ENCODE measurements at places on chromosomes 12 and 14.

- DNase-seq = no peak
Measured at GRCh38 chr12:114399664-114400211, 6.2 kb downstream of the TBX5 start.

GRCh38 chr14:77459072-77459723 is 1.3 kb downstream of the AHSA1 start:
- DNase-seq = peak; percentile 82

- DNase-seq = no peak
Measured at GRCh38 chr12:72230589-72230988, 41.6 kb upstream of the TRHDE start.

DNA sequence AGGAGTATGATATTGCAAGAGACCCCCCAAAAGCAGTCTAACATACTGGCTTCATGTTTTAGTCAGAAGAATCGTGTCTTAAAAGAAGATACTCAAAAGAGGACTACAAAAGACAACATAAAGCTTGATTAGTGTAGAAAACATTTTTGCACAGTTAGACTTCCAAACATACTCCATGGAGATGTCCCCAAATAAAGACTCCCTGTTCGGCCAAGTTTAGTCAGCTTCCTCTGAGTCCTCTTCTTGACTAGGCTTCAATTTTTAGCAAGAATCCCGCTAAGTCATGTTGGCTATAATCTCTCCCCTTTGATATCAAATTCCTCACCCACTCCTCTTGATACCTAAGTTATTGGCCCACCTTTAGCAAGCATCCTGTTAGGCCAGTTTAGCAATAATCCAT is 298.0 kb downstream of the RMST start:
- no peak for DNase-seq

DNA sequence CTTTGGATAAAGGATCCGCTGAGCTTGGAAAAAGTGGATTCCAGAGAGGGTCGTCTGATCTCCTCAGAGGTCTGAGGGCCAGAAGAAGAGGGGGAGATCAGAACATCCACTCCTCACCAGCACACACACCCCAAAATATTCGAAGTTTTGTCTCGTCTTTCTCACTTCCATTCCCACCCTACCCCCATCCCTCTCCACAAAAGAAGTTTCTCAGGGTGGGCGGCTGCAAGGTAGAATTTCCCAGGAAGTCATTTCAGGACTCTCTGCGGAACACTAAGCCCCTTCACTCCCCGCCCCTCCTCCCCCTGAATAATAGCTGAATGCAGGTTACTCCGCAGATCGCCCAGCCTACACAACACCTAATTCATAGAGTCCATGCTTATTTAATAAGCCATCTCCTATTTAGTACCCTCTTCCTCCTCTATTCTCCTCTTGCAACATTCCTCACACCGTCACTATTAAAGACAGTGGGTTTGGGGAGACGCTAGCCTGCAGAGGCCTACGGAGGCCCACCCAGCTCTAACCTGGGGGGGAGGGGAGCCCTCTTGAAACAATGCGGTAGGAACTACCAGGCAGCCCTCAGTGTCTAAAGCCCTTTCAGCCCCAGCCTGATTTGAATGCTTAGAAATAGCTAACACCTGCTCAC is 649 bp upstream of the SALL2 start:
- DNase-seq = no peak

GRCh38 chr14:100710826-100711462 is 15.7 kb upstream of the DLK1 start:
- no peak for DNase-seq

DNA sequence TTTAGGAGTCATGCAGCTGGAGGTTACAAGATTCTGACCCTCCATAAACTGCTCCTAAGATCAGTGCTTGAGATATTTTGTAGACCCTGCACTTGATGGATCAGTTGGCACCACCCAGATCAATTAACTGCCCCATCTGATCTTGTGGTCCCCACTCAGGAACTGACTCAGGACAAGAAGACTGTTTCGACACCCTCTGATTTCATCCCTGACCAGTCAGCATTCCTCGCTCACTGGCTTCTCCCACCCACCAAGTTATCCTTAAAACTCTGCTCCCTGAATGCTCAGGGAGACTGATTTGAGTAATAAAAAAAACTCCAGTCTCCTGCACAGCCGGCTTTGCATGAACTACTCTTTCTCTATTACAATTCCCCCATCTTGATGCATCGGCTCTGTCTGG is 360.2 kb downstream of the GALC start:
- no peak for DNase-seq

GRCh38 chr12:114726092-114726710 is 42.2 kb upstream of the TBX3 start:
- DNase-seq = no peak

GRCh38 chr14:68843471-68844209 is 50.8 kb upstream of the ZFP36L1 start:
- peak; percentile 92 for DNase-seq

GRCh38 chr12:30180602-30181001 is 396.9 kb upstream of the TMTC1 start:
- DNase-seq = no peak

- no peak for DNase-seq
Measured at GRCh38 chr12:15059123-15059522, 86.3 kb downstream of the PDE6H start.

- DNase-seq = no peak
Measured at GRCh38 chr12:119683816-119684215, 15.9 kb downstream of the PRKAB1 start.

GRCh38 chr14:76953311-76953945 is 75.1 kb downstream of the IRF2BPL start:
- DNase-seq = peak; percentile 80

DNA sequence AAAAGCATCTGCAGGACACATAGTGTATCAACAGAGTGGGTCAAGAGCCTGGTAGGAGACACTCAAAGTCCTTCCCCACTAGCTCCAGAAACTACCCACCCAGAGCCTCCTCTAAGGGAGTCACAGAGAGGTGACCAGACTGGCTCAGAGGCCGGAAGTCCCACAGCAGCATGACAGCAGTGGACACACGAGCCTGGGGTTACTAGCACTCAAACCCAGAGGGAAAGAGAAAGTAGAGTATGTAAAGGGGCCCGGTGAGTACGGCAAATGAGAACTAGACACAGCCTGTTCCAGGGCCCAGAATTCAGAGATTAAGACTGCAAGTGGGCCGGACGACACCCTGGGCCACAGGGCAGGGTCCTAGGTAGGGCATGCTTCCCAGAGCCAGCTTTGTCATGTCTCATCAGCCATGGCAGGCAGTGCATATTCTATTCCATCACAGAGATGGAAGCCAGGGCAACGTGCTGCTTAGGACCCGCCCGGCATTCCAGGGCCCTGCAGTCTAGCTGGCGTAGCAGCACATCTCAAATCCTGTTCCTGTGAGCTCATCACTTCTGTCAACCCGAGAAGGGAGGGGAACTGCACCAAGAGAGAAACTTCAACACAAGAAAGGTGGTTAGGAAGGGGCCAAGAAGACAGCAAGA is 4.2 kb downstream of the IFFO1 start:
- no peak for DNase-seq

DNA sequence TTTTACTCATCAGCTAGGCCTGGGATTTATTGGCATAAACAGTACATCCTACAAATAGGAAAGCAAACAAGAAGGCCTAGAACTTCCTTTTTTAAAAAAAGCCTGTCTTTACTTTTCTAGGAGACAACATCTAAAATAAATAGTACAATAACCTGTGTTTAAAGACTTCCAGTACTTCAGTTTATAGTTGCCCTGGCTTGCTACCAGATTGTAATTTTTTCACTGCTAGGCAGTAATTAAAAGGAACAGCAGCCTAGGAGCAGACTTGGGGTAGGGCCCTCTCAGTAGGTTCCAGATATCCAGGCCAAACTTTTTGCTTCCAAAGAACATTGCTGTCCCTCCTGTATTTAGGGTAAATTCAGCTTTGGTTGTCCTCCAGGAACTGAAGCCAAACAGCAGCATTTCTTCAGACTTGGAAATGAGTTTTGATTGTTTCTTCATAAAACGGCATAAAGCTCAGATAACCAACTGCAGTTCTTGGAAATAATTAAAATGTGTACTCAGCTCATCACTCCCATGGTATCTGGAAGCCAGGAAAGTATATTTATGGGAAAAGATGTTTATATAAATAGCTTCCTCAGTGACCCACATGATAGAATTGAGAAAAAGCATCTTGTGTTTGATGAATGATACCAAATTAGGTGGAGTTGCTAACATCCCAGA is 61.7 kb downstream of the PPP1R36 start:
- DNase-seq = no peak

DNA sequence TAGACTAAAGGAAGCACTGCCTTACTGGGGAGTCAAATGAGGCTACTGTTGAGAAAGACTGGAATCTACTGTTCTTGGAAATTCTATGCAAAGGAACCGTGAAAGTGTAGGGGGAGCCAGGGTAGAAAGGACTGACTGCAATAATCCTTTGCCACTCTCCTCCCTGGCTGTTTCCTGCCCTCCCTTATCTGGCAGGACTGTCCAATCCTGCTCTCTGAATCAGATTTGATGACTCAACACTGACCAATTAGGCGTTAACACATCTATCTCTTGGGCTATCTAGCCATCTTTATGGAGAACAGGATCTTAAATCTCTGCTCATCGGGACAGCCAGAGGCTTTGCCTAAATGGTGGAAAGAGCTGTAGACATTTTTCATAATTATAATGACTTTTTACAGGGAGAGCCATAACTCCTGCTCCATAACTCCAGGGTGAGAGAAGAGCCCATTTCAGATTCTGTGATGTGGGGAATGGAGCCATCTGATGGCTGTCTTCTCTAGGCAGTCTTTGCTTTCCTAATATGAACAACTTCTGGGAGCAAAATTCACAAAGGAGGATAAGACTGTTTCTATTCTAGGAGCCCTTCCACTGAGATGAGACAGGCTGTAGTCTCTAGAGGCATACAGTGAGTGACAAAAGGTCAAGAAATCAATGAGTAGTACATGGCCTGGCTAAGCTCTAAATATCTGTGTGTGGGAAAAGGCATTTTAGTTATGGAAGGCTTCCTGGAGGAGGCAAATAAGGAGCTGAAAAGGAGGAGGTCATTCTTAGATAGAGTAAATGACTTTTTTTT is 68.9 kb upstream of the CISTR start:
- no peak for DNase-seq

GRCh38 chr12:88371416-88372183 is 208.7 kb downstream of the KITLG start:
- no peak for DNase-seq

- peak; percentile 99 for DNase-seq
Measured at GRCh38 chr12:6851921-6852650, at the start of gene USP5. Gene USP5, plus strand, starts transcription at chr12:6852150. Its CDS starts 30 bp downstream, at chr12:6852180.

DNA sequence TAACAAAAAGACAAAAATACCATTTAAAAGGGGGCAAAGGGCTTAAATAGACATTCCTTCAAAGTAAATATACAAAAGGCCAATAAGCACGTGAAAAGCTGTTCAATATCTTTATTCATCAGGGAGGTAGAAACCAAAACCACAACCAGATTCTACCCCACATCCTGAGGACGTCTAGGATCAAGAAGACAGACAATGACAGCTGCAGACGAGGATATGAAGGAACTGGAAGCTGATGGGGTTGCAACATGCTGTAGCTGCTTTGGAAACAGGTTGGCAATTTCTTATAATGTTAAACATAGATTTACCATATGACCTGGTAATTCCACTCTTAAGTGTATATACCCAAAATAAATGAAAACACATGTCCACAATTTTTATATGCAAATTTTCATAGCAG is 85.1 kb upstream of the C14orf180 start:
- DNase-seq = no peak

DNA sequence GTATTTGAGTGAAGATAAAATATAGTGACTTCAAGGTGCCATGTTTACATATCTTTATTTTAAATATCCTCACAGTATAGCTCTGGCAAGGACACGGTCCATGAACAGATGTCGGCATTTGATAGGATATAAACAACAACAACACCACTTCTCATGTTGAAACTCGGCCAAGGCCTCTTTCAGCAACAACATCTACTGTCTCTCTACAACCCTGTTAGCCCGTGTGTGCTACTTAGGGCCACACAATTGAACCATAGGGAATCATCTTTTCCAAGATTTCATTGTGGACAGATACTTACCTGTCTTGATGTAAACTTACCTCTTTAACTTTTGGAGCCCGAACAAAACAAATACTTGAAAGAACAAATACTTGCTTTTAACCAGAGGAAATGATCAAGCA is 168.7 kb upstream of the SSTR1 start:
- no peak for DNase-seq

GRCh38 chr14:96363751-96364336 is 518 bp downstream of the GSKIP start:
- peak; percentile 80 for DNase-seq

DNA sequence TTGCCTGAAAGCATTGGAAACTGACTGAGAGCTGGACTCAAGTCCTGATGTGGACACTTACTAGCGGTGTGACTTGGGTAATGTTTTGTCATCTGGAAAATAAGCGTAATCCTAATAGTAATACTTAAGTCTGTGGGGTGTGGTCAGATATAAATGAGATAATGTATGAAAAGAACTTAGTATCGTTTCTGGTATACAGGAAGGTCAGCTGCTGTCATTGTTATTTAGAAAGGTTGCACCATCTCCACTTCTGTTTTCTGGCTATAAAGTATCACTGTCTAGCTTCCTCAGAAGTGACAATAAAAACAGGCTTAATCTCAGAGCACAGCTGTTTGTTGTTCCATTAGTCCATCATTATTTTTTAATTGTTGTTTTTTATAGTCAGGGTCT is 34.1 kb upstream of the TUBA1C start:
- no peak for DNase-seq

DNA sequence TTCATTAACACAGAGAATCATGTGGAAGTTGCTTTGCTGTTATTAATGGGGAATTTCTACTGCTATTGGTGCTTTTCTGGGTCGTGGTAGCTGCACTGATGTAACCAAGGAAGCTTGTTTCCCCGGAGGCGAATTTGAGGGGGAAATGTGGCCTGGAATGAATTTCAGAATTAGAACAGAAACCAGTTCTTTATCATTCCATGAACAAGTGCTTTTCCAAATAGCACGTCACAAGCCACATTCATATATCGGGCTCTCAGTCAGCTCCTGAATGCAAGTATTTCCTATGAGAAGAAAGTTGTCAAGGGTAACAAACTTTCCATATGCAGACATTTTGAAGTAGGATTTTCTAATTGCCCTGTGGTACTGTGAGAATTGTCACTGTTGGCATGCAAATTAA is 1353.2 kb downstream of the AACS start:
- DNase-seq = no peak

- DNase-seq = no peak
Measured at GRCh38 chr12:122138181-122138580, 35.8 kb downstream of the IL31 start.
